ENCODE measurements at places on chromosomes 2 and 18. TPM values are rescaled to one million over a fixed set of nuclear protein-coding genes. Genes with fewer than 3 reads are reported as not detected.

DNA sequence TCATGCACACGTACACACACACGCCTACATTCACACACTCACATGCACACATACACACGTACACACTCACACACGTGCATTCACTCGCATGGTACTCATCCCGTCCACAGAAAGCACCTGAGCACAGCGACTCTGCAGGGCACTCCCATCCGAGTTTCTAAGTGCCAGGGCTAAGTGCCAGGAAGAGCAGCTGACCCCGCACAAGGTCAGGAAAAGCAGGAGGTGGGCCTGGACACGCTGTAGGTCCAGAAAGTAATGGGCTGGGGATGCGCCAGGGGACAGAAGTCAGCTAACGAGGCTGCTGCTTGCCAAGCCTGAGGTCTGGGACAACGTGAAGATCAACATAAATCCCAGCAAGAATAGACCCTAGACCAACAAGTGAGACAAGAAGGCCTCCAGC, 15.8 kb downstream of the ADI1 start:
- no peak for DNase-seq

GRCh38 chr2:73337828-73338227, 44.5 kb upstream of the EGR4 start:
- no peak for DNase-seq

Gene UGT1A5
- not detected for total RNA-seq

DNA sequence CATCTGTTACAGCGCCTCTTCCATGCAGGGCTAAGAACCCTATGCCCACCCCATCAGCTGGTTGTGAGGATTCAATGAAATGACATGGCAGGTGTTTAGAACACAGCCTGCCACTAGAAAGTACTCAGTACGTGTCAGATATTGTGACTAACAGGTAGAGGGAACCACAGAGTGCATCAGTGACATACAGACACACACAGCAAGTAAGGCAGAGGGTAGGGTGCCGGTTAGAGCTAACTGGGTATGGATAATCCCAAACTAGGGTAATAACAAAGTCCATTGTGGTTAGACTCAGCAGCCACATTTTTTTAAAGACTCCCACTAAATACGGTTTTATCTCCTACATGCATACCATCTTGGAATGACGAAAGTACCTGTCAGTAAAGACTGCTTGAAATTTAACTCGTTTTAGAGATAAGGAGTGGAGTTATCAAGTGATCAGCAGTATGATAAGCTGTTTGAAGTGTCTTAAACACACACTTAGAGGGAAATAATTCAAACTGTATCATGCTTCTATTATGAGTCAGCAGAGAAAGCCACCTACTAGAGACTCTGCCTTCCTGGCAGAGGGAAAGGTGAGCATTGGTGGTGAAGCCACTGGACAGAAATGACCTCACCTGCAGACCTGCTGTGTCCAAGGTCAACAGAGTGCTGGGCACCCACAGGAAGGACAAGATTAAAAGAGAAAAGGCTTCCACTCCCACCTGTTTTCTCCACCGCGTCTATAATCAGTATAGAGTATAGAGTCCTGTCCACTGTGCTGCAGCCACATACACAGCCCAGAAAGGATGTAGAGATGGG, 20.6 kb downstream of the MPPE1 start:
- no peak for DNase-seq

Gene CDCA7
- total RNA-seq, result 128 TPM

DNA sequence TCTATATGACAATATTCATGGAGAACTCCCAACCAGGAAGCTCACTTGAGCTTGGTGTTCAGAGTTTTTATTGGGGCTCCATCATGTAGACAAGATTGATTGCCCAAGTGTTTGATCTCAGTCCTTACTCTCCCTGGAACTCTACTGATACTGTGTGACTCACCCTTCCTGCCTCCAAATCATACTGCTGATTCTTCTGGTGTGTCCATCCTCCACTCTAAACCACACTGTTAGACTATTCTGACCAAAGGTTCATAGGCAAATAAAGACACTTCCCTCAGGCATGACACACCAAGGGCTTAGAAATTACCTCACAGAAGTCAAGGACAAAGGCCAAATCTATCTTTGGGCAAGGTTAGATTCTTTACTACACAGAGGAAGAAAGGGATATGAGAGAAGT, 107.9 kb upstream of the CDH20 start:
- DNase-seq, result no peak

- DNase-seq, result no peak
Measured at GRCh38 chr2:238525990-238526389, 99.3 kb downstream of the ASB1 start.

GRCh38 chr2:148533685-148534084, 110.9 kb upstream of the EPC2 start:
- no peak for DNase-seq

DNA sequence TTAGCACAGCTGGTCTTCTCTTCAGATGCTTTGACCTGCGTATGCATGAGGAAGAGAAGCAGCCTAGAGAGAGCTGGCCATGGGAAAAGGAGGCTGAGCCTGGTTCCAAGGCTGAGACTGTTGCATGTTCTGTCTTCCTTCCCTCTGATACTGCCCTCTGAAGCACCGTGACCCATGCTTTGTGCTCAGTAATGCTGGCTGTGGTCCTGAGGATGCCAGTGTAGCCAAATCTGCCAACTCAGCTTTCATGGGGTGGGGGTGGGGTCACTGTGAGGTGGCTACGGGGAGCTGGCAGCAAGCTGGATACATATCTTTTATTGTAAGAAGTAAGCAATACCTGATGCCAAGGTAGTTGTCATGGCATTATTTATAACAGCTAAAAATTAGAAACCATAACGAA, 41.5 kb downstream of the EPAS1 start:
- DNase-seq, result no peak

DNA sequence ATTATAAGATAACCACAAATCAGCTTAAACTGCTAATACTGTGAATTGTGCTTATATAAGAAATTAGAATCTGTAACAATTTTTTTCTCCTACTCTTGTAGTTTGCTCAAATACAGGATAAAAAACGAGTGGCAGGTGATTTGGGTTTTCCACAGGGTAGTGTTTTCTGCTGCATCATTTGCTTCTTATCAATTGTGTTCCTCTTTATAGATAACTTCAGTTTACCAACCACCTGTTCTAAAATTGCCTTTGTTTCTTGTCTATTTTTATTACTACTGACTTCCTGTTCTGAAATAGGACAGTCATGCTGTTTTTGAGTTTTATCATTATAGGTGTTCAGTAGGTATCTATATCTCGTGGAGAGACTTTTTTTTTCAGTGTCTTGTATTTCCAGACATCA, 56.9 kb downstream of the MFSD6 start:
- DNase-seq, result no peak

DNA sequence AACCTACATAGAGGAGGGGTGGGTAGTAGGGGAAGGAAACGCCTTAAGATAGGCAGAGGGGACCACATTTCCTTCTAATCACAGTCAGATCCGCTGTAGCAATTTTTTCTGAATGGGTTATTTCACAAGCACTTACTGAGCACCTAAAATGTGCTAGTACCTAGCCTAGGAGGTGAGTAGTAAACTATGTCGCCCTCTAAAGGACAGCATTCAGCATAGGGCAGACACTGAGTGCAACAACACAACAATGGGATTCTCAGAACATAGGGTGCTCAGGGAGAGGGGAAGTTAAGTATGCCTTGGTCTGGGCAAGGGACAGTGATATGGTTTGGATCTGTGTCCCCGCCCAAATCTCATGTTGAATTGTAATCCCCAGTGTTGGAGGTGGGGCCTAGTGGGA, 166.1 kb upstream of the RAB6C start:
- no peak for DNase-seq

Gene IL1B
- total RNA-seq, result not detected

Gene CYTIP
- total RNA-seq, result 206 TPM

Gene ALK
- not detected for total RNA-seq

DNA sequence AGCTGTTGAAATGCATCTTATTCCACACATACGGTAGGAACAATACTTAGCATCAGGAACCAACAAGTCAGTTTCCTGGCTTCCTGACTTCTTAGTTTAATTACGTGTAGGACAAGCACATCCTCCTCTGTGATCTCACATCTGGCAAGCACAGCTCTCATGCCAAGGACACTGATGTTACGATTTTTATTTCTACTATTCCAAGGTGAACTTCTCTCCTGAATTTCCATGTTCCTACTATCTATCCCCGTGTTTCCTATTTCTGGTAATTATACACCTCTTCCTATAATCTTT, 374.0 kb downstream of the NCKAP5 start:
- no peak for DNase-seq

- no peak for DNase-seq
Measured at GRCh38 chr18:46169464-46169941, 65.3 kb downstream of the HAUS1 start.

DNA sequence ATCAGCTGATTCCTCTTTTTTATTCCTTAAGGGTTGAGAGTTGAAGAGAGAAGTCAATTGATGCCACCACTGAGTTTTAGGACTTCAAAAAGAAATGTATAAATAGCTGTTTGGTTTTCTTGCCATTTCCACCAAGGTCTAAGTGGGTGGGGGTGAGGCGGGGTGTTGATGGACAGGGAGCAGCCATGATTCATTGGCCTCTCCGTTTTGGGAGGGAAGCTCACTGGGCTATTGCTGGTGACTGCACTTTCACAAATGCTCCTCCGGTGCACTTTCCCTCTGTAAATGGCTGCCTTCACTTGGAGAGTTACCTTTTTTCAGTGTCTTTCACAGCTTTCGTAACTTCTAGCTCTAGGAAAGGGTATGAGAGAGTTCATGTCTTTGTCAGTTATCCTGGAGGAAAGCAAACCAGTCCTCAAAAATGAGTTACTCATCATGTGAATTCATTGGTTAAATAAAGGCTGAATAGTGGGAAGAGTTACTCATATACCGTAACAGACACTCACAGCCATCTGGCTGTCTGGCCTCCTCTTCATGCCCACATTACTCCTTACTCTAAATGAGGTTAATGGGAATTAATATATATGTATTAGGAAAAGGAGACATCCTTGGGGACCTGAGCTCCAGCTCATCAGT, 17.4 kb upstream of the CTAGE1 start:
- DNase-seq, result no peak

DNA sequence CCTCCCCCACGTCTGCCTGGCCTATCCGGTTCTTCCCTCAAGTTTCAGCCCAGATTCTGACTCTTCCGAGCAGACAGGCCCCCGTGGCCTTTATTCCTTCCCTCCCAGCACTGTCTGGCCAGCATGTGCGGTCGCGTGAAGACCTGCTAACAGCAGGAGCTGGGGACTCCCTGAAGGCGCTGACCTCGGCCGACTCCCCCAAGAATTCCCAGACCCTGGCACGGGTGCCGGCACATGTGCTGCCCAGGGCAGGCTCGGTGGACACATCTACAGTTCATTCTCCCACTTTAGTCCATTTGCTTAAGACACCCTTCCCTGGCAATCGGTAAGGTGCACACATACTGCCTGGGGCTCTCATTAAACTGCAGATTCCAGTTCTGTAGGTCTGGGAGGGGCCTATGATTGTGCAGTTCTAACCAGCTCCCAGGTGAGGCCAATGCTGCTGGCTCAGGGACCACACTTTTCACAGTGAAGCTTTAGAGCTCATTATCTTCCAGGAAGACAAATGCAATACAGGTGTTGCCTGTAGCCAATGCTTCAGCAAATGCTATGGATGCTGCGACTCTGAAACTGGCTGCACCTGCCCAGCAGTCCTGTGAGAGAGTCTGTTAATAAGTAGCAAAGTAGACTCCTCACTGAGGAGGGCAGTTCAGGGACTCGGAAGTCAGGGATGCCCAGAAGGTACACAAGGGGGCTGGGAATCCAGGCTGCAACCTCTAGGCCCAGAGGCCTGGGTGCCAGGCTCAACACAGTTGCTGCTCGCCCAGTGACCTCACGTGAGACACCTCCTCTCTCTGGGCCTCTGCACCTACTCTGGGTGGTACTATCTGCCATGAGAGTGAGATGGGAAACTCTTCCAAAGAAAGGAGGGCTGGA, 45.4 kb upstream of the TAF1B start:
- no peak for DNase-seq

GRCh38 chr18:79971986-79972385, 7.5 kb downstream of the HSBP1L1 start:
- DNase-seq, result no peak

DNA sequence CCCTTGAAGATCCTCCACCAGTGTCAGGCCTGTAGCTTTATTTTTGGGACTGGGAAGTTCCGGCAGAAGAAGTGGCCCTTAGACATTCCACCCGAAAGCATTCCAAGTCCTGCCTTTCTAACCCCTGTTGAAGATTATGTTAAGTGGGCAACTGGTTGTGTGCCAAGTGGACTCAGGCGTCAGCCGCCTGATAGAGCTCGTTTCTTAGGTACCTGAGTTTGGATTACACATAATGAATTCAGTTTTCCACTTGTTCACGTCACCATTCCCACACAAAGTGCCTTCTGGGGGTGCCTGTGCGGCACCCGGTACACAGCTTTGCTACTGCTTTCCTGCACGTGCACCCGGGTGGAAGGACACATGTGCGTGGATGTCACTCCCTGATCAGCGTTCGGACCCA, 156.5 kb downstream of the PTGR3 start:
- no peak for DNase-seq

Gene LCT
- total RNA-seq, result 0.53 TPM

Gene SNTG2
- total RNA-seq, result not detected

Gene CRACDL
- total RNA-seq, result 0.55 TPM

GRCh38 chr2:217444932-217445331, 557.9 kb downstream of the TNS1 start:
- no peak for DNase-seq

GRCh38 chr2:163733301-163733938, 2.4 kb downstream of the FIGN start:
- DNase-seq, result no peak

GRCh38 chr2:55175254-55176093, 56.6 kb downstream of the CLHC1 start:
- no peak for DNase-seq

GRCh38 chr2:240930096-240930630, 24.0 kb downstream of the CROCC2 start:
- no peak for DNase-seq

GRCh38 chr2:182248362-182248761, 178.5 kb downstream of the PDE1A start:
- DNase-seq, result no peak

Gene ASTL
- 1.3 TPM for total RNA-seq

DNA sequence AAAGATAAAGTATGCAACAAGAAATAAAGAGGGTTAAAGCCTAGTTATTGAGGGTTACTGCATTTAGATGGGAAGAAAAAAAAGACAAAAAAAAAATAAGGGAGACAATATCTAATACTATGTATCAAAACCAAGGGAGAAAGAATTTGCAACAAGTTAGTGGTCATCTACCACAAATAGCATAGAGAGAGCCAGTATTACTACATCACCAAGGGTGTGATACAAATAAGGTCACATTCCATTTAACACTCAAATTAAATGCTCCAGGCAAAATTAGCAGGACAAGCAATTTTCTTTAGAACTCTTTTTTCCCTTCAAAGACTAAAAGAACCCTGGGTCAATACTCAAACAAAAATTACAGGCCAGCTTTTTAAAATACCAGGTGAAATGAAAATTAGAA, 115.1 kb upstream of the GULP1 start:
- no peak for DNase-seq

Gene FTCDNL1
- total RNA-seq, result 2.6 TPM

- no peak for DNase-seq
Measured at GRCh38 chr2:19993731-19994130, 3.8 kb upstream of the WDR35 start.

Gene CXCR4
- total RNA-seq, result 140 TPM

Gene ABCG8
- 0.23 TPM for total RNA-seq

- no peak for DNase-seq
Measured at GRCh38 chr2:184692141-184692734, 93.9 kb downstream of the ZNF804A start.

Measured in activated T-helper 2 cell treated with anti-CD3 and anti-CD28 coated beads, Interferon-gamma antibody, Interleukin-2, Interleukin-4, amounts not matched to agents 10 μg/mL and 5 μg/mL and 100 μg/mL, durations not matched to agents 14 hours and 24 hours and 36 hours (primary cell).